Stimulated activated CD4-positive, alpha-beta T cell treated with anti-CD3 and anti-CD28 coated beads, Interleukin-4, amount 100 ng/mL, for 4 hours (primary cell): ENCODE measurements at places on chromosomes 6 and 20.

GRCh38 chr6:90595854-90596253, 9.0 kb upstream of the MAP3K7 start:
- DNase-seq = no peak

GRCh38 chr6:140320081-140321080, 945.9 kb upstream of the CITED2 start:
- DNase-seq = no peak

DNA sequence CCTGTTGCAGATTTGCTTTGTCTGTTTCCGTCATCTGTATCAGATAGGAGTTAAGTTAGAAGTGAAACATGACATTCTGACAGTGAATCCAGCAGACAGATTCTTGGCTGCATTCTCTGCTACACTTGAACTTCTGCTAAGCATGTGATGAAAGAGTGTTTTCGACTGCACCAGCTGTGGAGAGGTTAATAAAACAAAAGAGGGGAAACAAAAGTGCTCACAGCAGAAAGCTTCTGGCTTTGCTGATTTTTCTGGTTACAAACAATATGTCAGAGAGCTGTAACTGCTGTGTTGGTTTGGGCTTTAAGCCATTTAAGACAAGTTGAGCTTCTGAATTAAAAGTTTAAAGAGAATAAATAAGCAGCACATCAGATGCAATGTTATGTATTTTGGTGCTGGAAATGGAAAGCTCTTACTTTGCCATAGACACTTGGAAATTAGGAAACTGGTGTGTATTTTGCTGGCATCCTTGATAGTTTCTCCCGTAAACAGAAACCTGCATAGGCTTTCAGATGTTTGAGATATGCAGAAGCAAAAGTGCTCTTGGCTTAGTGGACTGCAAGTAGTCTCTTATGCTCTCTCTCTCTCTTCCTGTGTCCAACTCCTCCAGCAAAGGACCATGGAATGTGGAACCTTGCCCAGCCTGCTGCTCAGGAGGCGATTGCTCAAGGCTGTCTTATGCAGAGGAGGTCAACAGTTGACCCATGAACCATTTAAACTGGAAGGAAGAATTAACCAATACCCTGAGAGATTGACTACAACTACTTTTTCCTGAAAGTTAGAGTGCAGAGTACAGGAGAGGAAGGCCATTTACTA, 104.9 kb downstream of the RPS12 start:
- no peak for DNase-seq

GRCh38 chr6:13273202-13273930, 55.0 kb downstream of the TBC1D7 start:
- no peak for DNase-seq

DNA sequence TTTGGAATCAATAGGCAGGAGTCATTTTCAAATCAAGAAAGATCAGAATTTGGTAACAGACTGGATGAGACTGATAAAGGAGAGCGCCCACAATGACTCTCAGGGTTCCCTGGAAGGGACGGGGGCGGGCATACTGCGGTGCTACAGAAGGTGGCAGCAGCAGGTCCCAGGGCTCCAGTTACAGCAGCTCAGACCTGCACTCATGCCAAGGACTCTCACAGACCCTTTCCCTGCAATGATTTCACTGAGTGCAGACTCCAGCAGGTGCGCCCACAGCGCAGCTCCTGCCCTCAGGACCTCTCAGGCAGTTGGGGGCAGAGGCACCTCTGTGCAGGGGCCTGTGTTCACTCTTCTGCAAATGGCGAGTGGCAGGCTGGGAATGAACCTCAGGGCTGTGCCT, 359.8 kb downstream of the ZFAND3 start:
- no peak for DNase-seq

DNA sequence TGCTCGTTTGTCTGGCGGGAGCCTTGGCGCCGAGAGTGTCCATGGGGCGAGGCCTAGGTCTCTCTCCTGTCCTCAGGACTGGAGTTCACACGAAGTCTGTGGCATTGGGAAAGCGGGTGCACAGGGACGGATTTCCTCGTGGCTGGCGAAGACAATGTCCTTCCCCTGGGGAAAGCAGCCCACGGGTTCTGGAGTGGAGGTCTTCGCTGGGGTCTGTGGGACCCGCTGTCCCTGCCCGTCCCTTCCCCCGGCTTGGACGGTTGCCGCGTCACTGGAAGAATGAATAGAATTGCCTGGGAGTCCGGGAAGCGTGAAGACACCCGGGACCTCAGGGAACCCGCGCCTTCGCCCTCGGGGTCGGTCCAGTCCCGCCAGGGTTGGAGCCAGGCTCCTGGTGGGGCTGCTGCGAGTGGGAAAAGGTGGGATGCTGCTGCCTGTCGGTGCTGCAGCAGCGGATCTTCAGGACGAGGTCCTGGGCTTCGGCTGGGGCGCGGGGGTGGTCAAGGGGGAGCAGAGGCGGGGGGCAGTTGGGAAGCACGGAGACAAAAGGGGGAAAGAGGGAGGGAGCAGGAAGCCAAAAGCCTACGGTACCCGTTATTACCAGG, 441.8 kb upstream of the DEFB115 start:
- no peak for DNase-seq

- no peak for DNase-seq
Measured at GRCh38 chr6:80437801-80438200, 331.3 kb downstream of the BCKDHB start.

DNA sequence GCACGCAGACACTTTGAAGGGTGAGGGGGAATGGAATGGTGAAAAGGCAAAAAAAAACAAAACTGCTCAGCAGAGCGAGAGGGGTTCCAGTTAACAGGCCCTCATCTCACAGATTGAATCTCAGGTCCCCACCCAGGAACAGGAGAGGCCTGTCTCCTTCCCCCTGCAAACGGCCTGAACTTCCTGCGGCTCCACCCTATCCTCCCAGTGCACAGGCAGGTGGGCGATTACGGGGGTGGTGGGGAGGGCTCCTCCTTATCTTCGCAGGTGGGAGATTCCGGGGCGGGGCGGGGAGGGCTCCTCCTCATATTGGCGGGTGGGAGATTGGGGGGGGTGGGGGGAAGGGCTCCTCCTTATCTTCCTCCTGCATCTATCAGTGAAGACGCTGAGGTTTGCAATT, 129.0 kb downstream of the SOX4 start:
- DNase-seq = no peak
